ENCODE measurements at places on chromosomes 1 and 21.

GRCh38 chr1:184017306-184017705, 20.2 kb downstream of the COLGALT2 start:
- no peak for DNase-seq

- DNase-seq: no peak
Measured at GRCh38 chr21:32136546-32136945, 142.3 kb downstream of the MIS18A start.

DNA sequence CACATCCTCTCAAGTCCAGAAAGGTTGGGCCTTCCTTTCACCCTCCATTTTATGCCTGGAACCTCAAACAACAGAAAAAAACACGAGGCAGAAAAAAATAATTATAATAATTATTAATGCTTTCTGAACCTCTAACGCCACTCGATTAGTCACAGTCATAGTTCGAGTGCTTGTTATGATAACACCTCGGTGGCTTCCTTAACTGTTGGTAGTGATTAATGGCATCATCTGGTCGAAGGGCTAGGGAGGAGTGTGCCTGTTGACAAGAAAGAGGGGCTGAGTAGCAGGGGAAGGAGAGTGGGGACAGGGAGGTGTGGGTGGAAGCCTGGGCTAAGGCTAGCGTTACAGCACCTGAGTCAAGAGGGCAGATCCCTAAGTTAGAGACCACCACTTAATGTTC, 21.3 kb upstream of the IL10 start:
- DNase-seq: no peak

DNA sequence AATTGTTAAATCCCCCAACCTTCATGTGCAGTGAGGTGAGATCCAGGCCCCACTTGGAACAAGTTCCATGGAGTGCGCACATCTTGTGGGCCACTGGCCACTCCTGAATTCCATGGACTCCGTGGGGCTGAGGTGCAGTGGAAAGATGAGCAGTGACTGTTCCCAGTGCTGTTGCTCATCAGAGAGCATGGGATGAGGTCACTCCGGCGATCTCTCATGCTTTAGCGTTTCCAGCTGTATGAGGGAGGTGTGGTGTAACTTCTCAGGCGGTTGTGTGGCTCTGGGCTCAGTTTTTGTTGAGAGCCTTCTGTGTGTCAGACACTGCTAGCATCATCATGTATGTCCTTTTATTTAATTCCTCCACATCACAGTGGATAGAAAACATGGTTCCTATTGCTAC, 96.2 kb downstream of the GALNT2 start:
- DNase-seq: no peak

GRCh38 chr1:11335417-11336056, 62.5 kb downstream of the UBIAD1 start:
- no peak for DNase-seq

- peak; percentile 11 for DNase-seq
Measured at GRCh38 chr1:201911826-201912571, 23.3 kb downstream of the SHISA4 start.

GRCh38 chr1:81424061-81424460, 376.7 kb upstream of the ADGRL2 start:
- peak; percentile 9 for DNase-seq

DNA sequence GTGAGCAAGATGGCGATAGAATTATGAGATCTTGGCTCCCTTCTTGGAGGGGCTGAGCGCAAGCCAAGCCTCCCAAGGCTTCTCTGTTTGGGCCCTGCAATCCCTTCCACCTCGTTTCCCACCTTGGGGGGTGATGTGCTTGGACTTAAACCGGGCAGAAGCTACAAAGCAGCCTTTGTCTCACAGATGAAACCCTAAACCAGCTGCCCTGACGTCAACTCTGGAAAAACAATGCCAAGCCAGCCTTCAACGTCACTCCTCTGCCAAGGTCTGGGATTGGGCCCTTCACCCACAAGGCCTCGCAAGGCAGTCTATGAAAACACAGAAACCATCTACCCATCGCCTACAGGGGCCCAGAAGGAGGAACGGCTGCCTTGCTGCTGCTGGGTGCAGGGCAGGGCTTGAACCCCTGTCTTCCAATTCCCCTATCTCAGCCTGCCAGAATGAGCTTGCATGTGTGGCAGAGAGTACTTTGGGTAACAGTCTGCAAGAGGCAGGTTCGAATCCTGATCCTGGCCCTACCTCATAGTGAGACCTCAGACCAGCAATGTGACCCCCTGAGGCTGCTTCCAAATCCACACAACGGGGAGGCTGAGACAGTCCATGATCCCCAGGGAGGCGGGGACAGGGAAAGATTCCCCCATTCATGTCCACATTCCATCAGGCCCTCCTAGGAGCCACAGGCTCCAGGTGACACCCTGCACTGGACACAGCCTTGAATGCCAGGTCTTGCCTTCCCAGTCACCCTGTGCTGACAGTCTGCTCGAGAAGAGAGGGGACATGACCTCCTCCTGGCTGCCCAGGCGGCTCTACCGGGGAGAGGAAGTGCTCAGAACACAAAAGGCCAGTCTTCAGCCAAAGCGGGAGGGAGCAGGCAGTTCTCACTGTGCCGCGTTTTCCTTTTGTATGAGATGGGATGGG, 15.0 kb downstream of the IFFO2 start:
- no peak for DNase-seq

GRCh38 chr21:43921979-43922945, 57.2 kb downstream of the AGPAT3 start:
- DNase-seq: no peak

- DNase-seq: no peak
Measured at GRCh38 chr1:220886470-220887201, 7.4 kb downstream of the HLX start.

- DNase-seq: no peak
Measured at GRCh38 chr1:205210756-205211168, 740 bp downstream of the DSTYK start.

GRCh38 chr1:192516776-192517297, 58.7 kb upstream of the RGS1 start:
- no peak for DNase-seq

DNA sequence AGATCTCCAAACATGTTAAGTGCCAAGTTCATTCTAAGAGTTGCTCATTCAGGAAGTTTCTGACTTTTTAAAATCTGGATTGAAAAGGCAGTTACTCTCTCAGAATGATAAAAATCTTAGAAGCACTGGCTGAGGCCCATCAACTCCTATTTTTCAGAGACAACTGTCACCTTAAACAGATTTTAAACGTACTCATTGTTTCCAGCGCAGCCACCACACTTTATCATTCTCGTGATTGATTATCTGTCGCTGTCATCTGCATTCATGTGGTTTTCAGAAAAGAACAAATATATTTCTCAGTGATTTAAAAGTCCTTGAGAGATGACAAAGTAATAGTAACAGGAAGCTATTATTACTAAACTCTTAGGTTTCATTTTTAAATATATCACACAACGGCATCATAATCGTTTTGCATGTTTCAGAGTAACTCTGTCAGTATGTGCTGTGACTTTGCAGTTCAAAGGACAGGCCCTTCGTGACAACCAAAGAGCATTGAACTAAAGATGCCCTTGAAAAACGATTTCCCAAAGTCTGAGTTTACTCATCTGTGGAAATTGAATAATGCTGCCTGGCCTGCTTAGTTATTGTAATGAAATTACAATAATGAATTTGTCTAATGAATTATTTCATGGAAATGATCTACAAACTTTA, 14.9 kb upstream of the KCNK1 start:
- no peak for DNase-seq

- no peak for DNase-seq
Measured at GRCh38 chr1:201258763-201259230, 24.5 kb upstream of the PKP1 start.

DNA sequence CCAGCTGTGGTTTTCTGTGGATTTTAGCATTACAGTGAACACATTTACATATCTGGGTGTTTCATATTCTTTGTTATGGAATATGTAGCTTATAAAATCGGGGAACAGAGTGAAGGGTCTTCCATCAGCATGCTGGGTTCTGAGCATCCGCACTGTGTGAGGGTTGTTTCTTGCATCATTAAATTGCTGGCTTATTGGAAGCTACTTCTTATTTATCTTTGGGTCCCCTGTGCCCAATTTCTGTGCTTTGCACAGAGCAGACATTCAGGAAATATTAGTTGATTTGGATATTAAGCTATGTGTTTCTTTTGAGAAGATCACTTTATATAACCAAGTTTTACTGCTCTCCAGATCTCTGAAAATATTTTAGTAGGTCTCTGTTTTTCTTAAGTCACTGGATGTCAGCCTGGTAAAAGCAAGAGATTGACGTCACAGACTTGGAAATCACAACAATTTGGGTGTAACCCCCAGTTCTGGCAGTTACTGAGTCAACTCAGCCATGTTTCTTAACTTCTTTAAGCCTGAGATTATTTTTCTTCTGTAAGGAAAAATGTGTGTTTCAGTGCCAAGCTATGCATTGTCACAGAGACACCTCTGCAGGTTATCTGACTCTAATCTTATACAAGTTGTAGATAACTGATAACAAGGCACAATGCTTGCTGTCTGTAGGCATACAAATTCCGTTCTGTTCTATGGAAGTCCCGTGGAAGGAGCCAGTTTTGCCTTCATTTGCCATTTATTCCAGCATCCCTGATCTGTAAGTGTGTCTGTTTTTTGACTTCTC, 258.3 kb upstream of the KAZN start:
- no peak for DNase-seq

DNA sequence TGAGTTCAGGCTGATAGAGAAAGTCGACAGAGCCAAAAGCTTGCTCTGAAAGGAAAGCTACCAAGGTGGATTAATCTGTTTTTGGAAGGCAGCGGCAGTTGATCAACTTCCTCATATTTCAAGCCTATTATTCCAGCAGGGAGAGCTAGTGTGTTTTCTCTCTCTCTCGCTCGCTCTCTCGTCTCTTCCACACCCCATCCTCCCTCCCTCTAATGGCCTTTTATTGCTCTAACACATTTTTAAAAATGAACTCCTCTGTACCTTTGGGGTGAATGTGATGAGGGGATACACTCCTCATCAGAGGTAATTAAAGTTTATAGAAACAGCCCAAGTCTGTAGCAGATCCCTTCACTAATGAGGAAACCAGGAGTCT, 126.4 kb downstream of the CLIC6 start:
- no peak for DNase-seq

DNA sequence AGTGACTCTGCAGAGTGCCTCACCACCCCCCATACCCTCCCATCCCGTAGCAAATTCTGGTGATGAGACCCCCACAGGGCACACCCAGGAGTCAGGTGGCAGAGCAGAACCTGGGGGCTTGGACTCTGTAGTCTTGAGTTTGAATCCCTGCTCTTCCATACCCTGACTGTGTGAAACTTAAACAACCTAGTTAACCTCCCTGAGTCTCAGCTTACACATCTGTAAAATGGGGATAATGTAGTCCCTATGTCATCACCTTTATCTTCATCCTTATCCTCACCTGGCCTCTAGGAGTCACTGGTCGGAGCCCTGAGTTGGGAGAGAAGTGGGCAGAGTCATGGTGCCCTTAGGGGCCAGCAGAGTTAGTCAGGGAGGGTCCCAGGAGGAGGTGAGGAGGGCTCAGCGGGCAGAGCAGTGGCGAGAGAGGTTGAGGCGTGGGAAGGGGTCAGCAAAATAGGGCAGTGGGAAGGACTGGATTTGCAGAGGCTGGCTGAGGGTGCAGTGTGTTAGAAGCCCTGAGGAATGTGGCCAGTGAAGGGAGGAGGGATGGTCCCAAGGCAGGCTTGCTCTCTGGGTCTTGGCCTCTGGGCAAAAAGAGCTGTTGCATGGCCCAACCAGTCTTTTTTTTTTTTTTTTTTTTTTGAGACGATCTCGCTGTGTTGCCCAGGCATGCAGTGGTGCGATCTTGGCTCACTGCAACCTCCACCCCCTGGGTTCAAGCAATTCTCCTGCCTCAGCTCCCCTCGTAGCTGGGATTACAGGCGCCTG, 18.6 kb downstream of the C1orf167 start:
- no peak for DNase-seq

DNA sequence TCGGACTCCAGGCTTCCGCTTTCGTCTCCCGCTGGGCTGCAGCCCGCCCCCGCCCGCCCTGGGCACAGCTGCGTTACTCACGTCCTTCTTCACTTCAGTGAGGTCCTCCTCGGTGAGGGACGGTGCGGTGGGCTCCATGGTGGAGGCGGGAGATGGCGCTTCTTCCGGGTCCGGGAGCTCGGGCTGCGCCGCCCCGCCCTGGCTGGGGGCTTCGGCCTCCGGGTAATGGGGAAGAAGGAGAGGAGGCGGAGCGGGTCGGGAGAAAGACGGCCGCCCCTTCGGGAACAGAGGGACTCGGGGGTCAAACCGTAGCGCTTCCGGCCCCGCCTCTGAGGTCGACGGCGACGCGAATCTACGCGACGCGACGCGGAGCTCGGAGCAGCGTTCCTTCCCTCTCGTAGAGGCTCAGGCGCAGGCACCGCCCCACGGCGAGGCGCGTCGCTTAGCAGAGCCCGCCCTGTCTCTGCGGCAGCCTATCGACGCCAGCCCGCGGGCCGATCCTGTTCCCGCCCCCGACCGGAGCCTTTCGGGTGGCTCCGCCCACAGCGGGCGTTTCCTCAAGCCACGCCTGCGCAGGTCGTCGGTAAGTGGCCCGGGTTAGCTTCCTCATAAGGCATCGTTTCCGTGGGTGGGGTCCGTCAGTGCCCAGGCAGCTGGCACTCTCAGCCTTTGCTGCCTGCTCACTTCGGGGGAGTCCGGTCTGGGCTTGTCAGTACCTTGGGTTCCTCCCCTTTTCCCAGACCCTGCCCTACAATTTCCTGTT, at the start of gene BCL10:
TSS of gene BCL10 (minus strand) at position 418 of the 763 bp plus-strand sequence. CDS start at position 138, 280 bp downstream.
- DNase-seq: peak; percentile 94

- no peak for DNase-seq
Measured at GRCh38 chr1:63893976-63894375, 120.2 kb downstream of the ROR1 start.

GRCh38 chr21:28215214-28215954, 777.3 kb downstream of the LTN1 start:
- DNase-seq: no peak

DNA sequence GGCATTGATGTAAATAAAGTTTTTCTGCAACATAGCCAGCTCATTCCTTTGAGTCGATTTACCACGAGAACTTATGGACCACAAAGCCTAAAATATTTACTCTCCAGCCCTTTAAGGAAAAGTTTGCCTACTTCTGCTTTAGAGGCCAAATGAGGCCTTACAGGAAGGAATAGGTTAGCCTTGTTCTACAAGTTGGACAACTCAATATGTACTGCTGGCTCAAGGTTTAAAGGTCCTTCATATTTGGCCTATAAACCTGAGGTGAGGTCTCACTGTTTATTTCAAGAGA, 144.5 kb upstream of the DNAH14 start:
- DNase-seq: no peak

GRCh38 chr1:9784508-9785133, 39.1 kb downstream of the CLSTN1 start:
- DNase-seq: peak; percentile 71

DNA sequence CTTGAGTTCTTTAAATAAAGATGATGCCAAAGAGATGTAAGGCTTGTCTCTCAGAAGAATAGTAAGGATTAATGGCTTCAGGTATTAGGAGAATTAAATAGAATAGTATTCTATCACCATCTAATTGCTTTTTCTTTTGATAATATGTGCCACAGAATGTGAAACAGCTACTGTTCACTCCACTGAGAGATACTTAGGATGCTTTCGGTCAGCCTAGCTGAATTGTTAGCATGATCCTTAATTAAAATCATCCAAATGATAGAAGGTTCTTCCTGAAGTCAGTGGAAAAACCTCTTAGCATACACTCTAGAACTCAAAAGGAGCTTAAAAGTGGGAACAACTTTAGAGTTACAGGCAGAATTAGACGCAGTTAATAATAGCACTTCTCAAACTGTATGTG, 97.0 kb downstream of the RASAL2 start:
- DNase-seq: no peak

Data from NCI-H2081 (cell line).